ENCODE measurements at places on chromosomes 11 and 22.

GRCh38 chr22:40746428-40747220 is 67.3 kb downstream of the MCHR1 start:
- no peak for DNase-seq

GRCh38 chr11:111356660-111357048 is 22.4 kb downstream of the POU2AF1 start:
- no peak for DNase-seq

GRCh38 chr22:39315389-39315788 is 4.0 kb downstream of the RPL3 start:
- DNase-seq = no peak

GRCh38 chr11:95373241-95373640 is 142.2 kb upstream of the SESN3 start:
- DNase-seq = no peak

GRCh38 chr11:44707094-44707493 is 19.7 kb upstream of the TSPAN18 start:
- DNase-seq = no peak

- no peak for DNase-seq
These were observed 45.6 kb downstream of the SMCO4 start for GRCh38 chr11:93497596-93497995.

DNA sequence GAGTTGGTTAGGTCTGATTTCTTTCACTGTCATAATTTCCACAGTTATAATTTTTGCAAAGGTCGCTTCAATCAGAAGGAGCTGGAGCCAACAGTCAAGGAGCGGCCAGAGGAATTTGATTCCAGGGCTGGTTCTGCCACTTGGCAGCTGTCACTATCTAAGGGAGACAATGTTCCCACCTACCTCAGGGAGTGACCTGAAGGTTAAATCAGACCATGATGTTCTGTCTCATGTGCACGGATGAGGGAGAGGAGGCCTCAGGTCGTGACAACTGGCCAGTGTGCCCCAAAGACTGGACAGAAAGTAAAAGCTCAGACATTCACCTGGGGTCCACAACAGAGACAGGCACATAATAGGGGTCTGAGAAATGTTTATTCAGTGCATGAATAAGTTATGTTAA is 7.6 kb downstream of the MRGPRD start:
- no peak for DNase-seq

DNA sequence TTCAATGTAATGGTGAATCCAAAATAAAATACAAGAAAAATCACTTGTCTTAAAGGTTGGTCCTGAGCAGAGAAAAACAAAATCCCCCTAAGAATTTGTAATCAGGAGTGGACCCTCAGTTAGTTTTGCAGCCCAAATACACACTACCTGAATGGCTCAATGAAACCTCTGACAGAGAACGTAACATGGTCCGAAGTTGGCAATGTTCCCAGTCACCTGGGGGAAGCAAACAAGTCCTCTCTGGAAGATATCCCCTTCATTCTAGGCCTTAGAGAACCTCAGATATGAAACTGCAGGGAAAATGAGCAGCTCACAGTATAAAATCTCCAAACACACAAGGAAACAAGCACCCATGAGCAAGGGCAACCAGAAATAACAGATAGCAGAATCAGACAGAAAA is 58.2 kb downstream of the MORC2 start:
- no peak for DNase-seq

DNA sequence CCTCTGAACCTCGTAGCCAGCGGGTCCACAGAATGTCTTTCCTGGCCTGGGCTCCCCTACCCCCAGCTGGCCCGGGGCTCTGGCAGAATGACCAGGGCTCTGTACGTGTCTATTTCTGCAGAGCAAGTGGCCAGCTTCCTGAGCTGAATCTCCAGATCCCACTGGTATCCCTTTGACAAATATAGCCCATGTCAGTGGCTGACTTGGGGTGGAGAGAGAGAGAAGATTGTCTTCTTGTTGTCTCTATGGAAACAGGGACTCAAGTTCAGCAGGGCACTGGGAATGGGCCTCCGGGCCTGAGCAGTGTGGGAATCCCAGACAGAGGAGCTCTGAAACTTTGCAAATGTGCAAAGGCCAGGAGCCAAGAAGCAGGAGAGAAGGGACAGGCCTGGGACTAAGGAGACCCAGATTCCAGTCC is 33.9 kb downstream of the ANO1 start:
- DNase-seq = no peak

DNA sequence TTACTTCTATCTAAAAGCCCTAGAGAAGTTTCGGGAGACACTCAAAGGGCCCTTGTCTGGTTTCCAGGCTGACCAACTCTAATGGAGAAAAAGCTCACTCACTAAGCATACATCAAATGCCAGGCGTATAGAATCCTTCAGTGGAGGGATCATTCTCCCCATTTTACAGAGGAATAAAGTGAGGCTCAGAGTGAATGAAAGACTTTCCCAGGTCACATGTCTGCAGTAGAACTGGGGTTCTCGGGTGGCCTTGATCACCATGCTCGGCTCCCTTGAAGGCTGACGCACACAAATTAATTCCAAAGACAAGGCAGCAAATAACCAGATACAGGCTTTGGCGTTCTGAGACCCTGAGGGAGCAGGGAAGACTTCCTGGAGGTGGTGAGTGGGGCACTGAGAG is 60.0 kb downstream of the THAP12 start:
- no peak for DNase-seq

- DNase-seq = no peak
These were observed 784.2 kb upstream of the CCDC179 start for GRCh38 chr11:23644443-23644842.

DNA sequence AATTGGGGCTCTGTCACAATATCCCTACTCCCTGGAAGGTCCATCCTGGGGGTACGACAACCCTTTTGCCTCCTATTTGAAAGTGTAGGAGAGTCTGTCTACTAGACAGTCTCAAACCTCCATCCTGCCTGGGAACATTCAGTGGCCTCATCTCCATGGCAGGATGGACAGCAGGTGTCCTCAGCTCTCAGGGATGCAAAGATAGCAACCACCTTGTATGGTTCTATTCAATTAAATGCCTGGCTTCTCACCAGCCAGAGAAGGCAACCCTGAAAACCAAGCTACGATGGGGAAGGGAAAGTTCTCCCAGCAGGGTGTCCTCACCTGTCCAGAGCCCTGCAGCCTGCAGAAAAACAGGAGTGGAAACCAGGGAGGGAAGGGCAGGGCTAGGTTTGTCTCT is 164.9 kb downstream of the MIAT start:
- no peak for DNase-seq

DNA sequence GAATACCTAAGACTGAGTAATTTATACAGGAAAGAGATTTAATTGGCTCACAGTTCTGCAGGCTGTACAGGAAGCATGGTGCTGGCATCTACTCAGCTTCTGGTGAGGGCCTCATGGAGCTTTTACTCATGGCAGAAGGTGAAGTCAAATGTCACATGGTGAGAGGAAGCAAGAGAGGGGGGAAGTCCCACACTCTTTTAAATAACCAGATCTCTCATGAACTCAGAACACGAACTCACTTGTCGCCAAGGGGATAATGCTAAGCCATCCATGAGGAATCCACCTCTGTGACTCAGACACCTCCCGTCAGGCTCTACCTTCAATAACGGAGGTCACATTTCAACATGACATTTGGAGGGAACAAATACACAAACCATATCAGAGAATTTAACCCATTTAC is 42.2 kb downstream of the BIRC2 start:
- no peak for DNase-seq

- no peak for DNase-seq
These were observed 33.5 kb upstream of the CD44 start for GRCh38 chr11:35105319-35106079.

DNA sequence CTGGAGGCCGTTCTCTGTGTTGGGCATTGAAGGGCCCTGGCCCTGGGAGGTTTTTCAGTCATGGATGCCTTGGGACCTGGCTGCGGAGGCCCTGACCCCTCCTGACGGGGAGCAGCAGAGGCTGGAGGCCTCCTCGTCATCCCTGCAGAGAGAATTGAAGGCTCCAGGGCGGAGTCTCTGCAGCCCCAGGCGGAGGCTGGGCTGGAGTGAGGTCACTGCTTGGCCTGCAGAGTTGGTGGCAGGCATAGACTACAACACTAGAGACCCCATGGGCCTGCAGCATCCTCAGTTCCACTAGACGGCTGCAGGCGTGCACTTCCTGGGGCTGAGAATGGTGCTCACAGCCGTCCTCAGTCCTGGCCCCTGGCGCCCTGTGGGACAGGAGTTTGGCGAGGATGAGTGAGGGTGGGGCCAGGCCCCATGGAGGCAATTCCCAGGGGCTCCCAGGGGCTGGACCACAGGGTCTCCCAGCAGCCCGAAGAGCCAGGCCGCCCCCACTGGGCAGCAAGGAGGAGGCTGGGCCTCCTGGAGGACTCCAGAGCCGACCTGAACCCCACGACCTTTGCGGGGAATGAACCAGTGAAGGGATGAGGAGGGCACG is 1194.9 kb downstream of the BRD1 start:
- DNase-seq = no peak

GRCh38 chr11:35850191-35850590 is 93.7 kb upstream of the LDLRAD3 start:
- DNase-seq = no peak

DNA sequence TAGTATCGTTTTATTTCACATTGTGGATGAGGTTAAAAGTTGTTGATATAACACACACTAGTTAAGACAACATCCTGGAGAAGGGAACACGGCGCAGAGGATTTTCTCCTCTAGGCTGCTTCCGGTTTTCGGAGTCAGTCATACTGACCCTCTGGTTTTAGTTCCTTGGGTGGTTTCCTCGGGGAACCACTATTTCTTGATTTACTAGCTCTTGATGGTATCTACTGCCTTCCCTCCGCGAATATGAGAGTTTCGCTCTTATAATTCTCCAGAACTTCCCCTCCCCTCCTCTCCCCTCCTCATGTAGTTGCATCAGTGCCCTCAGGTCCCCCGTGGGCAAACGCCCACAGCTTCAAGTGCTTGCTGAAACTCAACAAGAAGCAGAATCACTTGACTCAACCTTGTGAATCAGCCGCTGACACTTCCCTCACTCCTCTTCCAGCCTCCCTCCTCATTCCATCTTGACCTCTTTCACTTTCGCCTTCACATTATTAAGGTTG is 15.9 kb upstream of the APOBEC3A start:
- DNase-seq = no peak

- no peak for DNase-seq
These were observed 2.6 kb upstream of the UCP3 start for GRCh38 chr11:74011360-74012073.

- DNase-seq = no peak
These were observed 38.6 kb downstream of the SBF1 start for GRCh38 chr22:50436015-50436830.

GRCh38 chr11:13878077-13878476 is 84.4 kb upstream of the SPON1 start:
- DNase-seq = no peak

DNA sequence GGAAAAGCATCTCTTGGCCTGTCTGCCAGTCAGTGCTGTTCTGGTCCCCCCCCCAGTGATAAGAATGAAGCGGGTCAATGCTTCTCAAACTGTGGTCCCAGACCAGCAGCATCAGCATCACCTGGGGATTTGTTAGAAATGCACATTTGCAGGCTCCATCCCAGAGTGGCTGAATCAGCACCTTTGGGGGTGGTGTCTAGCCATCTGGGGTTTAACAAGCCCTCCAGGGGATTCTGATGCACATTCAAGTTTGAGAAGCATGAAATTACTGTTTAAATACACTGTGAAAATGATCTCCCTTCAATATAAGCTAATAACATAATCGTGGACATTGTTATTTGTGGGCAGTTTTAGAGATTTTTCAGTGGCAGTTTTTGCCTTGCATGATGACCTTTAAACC is 133.5 kb downstream of the MYO18B start:
- DNase-seq = no peak

DNA sequence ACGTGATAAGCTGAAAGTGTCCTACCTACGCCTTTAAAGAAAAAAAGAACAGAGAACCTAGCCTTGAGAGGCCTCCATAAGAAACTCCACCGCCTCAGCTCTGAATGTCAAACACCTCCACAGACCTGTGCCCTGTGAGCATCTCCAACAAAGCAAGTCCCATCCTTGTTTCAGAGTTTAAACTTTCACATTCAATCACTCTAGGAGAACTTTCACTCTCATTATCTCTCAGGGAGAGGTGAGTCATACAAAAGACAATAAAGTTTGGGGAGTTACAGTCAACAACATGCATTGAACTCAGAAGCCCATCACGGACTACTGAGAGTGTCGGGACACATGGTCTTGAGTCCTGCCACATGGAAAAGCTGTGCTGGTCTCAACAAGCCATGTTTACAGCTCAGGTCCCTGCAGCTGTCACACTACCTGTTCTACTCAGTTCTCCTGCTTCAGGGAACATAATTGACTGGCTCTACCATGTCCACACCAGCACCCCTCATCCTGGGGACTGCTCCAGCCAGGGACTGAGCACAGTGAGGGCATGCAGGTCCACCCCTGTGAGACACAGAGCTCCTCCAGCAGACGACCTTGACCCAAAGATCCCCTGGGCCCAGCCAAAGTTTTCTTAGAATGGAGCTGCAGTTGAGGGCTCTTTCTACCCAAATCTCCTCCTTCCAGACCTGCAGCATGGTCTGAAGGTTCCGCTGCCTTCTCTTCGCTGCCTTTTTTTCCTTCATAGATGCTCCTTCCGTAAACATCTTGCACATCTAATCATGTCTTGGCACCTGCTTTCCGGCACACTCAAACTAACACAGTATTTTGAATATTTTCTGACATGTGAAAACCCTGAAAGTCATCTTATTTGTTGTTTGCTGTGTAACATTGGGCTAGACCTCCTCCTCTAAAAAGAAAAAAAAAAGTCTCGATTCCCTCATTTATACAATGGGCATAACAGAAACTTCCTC is 114.9 kb downstream of the ETS1 start:
- no peak for DNase-seq

DNA sequence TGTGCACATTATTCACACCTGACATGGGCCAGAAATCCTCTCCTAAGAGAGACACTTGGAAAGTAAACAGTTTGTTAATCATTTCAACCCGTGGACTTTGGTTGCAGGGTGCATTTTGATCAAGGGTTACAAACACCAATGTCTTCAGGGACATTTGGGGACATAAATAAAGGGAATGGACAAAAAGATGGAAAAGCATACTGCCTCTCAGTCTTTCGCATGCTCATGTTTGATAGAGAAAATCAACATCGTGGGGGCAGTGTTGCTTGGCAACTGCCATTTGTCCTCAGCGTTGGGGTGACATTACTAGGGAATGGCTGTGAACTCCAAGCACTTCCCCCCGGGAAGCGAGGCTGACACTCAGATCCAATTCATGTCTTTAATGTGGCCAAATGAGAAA is 114.7 kb upstream of the OR4B1 start:
- no peak for DNase-seq

- no peak for DNase-seq
These were observed 3.5 kb upstream of the FERMT3 start for GRCh38 chr11:64202992-64203391.

DNA sequence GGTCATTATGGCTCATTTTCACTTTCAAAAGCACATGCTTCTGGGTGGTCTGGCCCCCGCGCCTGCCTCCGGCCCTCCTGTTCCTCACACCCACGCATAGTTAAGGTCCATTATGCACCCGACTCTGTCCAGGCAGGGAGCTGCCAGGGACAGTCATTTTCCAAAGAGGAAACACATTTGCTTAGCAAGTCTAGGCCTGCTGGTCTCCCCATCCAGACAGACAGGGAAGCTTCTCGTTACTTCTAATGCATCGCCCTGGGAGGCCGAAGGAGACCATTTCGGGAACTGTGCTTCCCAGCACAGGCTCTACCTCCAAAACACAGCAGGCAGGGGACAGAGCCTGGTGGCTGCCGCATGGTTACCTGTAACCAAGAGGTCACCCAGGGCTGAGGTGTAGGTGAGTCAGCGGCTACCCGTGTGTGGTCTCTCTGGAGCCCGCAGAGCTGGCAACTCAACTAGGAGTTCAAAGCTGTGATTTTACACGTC is 87.1 kb upstream of the SHANK2 start:
- DNase-seq = no peak

GRCh38 chr11:85652786-85653447 is 5.2 kb downstream of the TMEM126A start:
- DNase-seq = no peak

All from iPS-NIHi11 (cell line).